ENCODE measurements at places on chromosomes 11 and 22.

GRCh38 chr11:20647976-20648565, 21.3 kb upstream of the NELL1 start:
- DNase-seq = peak; percentile 74

DNA sequence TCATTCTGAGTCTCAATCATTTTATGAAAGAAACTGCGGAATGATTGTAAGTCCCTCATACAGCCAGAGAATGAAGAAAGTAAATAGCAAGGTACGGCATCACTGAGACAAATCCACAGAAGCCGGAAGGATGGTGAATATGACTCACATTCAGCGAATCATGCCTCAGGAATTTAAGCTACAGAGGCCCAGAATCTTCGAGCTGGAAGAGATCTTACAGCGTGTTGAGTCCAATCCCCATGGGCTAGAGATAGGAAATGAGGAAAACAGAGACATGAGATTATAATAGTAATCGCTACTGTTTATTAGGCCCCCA, 173.2 kb downstream of the KIF18A start:
- DNase-seq = no peak

DNA sequence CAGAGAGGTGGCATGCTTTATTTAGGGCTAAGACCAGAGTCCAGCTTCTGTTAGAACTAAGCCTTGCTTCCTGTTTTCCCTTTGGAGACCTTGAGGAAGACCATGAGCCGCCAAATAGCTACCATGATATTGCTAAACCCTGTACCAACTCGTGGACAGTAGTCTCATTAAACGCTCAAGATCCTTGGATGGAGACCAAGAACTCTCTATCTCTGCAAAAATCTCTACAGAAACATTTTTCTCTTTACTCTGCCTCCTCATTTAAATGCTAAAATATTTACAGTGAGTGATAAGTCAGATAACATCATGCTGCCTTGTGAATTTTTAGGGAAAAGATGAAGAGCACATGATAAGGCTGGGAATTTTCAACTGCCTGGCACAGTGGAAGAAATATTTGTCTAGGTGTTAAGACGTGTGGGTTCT, 197.8 kb downstream of the MAML2 start:
- no peak for DNase-seq

DNA sequence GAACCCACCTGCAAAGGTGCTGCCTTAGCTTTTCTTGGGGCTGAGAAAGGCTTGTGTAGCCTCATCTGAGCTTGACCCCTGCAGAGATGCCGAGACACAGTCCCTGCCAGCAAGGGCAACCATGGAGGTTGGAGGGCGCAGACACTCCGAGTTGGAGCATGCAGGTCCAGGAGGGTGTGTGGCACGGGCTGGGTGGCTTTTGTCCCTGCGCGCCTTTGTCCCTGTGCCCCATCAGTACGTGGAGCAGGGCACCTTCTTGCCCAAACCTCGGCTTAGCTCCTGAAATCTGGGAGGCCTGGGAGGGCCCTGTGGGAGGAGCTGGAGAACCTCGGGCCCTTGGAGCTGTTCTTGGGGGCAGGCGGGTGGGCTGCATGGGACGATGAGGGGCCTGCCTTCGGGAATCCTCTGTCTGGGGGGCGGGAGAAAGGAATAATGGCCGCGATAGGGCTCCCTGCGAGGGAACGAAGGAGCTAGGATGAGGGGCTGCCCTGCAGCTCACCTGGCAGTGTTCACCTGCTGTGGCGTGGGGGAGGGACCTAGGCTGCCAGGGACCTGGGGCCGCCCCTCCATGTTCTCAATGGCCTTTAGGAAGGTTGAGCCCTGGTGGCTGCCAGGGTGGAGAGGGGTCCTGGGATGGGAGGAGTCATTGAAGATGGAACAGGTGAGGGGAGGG, 3.4 kb downstream of the BRSK2 start:
- DNase-seq = no peak

DNA sequence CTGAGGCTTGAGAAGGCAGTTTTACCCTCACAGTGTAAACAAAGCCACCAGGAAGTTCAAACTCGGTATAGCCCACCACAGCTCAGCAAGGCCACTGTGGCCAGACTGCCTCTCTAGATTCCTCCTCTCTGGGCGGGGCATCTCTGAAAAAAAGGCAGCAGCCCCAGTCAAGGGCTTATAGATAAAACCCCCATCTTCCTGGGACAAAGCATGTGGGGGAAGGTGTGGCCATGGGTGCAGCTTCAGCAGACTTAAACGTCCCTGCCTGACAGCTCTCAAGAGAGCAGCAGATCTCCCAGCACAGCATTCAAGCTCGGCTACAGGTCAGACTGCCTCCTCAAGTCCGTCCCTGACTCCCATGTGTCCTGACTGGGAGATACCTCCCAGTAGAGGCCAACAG, 69.7 kb downstream of the TTC28 start:
- DNase-seq = no peak

DNA sequence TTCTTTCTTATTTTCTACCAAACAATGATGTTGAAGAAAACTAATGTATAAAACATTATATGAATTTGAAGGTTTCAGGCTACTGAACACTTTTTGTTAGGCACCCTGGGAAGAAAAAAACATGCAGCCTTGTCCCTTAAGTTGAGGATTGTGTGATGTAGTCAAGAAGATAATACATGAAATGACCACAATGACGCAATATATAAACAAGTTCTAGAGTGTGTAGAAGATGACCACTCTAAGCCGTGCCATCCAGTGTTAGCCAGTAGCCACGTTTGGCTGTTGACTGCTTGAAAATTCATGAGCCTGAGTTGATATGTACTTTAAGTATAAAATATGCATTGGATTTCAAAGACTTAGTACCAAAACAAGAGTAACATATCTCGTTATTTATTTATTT, 16.2 kb downstream of the SWAP70 start:
- no peak for DNase-seq

- no peak for DNase-seq
These were observed 82.9 kb downstream of the KIRREL3 start for GRCh38 chr11:126917531-126918204.

DNA sequence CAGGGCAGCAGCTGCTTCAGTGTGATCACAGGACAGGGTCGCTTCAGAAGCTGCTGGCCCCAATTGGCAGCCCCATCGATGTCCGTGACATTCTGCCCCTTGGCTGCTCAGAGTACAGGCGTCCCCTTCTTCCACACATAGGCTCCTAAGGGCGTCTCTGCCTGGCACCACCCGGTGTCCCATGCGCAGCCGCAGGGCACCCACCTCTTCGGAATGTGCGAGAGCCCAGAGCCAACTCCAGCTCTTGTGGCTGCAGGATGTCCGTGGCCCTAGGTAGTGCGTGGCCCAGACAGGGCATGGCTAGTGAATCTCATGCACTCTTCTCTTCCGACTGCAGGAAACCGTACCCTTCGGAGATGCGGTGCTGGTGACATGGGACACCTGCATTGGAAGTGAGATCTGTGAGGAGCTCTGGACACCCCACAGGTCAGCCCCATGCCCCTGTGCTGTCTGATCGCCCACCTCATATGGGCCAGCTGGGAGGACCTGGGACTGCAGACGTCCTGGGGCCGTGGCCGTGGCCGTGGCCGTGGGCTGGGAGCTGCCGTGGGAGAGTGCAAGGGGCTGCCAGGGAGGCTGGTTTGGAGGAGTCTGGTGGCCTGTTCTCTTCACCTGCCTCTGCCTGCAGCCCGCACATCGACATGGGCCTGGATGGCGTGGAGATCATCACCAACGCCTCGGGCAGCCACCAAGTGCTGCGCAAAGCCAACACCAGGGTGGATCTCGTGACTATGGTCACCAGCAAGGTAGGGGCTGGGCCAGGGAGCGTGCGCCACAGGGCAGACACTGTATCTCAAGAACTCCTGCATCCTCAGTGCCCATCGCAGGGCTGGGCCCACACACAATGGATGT, 20.2 kb downstream of the NADSYN1 start:
- no peak for DNase-seq

DNA sequence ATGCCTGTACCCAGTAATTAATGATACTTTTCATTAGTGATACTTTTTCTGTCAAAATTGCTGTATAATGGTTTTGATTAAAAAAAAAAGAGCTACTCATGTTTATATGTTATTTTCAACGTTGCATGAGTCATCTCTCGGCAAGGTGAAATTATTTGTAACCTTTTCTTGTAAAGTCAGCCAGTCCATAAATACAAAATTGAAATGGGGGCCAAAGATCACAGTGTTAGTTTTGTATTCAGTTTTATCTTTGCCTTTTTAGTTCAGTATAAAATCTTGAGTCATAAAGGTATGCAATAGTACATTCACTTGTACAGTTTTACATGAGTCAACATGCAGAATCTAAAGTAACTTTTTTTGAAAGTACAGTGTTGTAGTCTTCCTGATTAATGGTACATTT, 4.3 kb downstream of the ARHGEF12 start:
- no peak for DNase-seq

- DNase-seq = no peak
These were observed 96.1 kb downstream of the GRIA4 start for GRCh38 chr11:105705786-105706530.

Measured in SK-N-DZ (cell line).